Left renal cortex interstitium (tissue), 4 donors: ENCODE measurements at places on chromosomes 3 and 15.
A peak's percentile ranks its signal among the peaks of the same experiment; 100 is the strongest.

DNA sequence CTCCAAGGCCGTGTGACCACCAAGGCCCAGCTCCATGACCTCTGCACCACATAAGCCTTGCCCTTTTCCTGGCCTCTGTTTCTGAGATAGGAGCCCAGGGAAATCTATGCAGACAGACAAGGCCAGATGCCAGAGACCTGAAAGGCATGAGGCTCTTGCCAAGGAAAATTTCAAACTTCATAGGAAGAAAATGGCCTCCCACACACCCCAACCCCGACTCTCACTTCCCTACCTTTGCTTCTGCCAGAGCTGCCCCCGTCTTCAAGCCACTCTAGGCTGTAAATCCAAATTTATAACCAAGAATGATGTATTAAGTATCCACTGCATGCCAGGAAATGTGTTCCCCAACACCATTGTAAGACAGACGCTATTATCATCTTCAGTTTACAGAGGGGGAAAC is 65.5 kb upstream of the HRH1 start:
- DNase-seq, result no peak

- no peak for DNase-seq
Observed at GRCh38 chr15:61534986-61535385, 305.9 kb upstream of the RORA start.

- no peak for DNase-seq
Observed at GRCh38 chr3:152051501-152052404, 178.3 kb downstream of the SUCNR1 start.

DNA sequence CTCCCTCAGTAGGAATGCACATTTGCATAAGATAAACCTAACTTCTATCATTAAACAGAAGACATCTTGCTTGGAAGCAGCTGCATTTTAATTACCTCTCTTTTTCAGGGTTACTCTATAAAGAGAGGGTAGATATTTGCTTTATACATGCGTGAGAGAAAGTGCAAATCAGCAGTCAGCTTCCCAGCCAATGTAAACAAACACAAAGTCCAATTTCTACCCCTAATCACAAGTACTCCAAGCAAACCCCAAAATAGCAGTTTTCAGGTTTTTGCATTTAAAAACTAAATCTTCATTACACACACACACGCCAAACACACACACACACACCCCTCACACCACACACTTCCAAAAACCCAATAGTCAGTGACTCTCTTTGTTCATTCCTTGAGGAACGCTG is 303.9 kb upstream of the ALCAM start:
- DNase-seq, result peak; percentile 15

DNA sequence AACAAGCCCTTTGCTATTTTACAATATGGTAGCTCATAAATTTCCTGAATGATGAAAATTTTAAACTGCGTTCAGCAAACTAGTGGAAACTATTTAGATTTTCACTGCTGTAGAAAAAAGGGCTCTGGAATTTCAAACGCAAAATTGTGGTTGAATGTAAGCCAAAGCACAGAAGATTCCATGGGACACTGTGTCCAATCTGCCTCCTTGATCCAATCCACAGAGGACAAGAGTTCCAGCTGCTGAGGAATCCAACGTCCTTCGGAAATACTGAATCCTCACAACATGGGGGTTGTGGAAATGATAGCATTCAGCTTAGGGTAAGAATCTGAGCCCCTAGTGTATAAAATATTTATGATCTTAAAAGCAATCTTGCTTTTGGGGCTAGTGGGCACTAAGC is 161.0 kb downstream of the PLD1 start:
- DNase-seq, result no peak

DNA sequence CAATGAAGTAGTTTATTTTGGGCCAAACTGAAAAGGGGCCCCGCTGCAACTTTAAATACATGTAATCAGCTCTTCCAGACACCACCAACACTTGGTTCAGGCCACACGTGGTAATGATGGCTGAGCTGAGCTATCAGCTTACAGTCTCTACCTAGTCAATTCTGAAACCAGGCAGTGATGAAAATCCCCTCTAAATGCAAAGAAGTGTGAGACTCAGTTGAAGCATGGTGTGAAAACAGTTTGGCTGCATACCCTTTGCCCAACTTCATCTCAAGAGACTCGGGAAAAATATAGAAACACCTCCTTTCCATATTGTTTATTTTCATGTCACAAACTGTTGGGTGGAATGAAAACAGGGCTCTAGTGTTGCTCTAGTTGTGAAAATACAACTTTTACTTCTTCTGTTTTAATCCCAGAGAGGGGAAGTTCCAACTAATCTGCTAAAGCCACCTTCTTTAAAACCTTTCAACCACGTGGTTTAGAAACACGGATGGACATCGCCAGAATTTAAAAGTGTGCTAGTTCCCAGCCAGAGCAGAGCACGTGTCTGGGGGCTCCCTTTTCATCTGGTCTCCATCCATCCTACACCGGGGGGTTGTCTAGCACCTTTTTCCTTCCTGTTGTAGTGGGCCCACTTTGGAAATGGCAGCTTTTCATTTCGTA is 229.1 kb downstream of the EPHB1 start:
- DNase-seq, result no peak
